ENCODE measurements at places on chromosomes 4 and X.

GRCh38 chr4:46524751-46525150 lies 134.8 kb upstream of the GABRA2 start:
- DNase-seq: no peak

DNA sequence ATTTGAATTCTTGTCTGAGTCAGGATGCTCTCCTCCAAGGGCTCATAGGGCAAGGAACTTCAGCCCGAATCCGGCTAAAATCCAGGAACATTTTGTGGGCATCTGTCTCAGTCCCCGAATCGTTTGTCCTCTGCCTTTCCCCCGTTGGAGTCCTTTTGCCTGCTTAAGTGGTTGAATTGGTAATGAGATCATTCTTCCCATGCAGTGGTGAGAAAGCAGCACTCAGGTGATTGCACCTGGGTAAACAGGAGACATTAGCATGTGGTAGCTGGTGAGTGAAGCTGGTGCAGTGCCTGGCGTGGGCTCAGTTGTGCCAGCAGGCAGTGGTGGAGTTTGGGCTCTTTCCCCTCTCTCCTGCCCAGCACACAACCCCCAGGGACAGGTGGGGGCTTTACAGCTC lies 61.9 kb upstream of the MTM1 start:
- DNase-seq: no peak

- no peak for DNase-seq
Measured at GRCh38 chr4:44118971-44119680, 329.5 kb downstream of the KCTD8 start.

GRCh38 chr4:25538430-25538829 lies 117.2 kb upstream of the SLC34A2 start:
- DNase-seq: no peak

- no peak for DNase-seq
Measured at GRCh38 chrX:131217989-131218388, 71.1 kb downstream of the IGSF1 start.

GRCh38 chr4:125770814-125771398 lies 456.2 kb downstream of the FAT4 start:
- no peak for DNase-seq

DNA sequence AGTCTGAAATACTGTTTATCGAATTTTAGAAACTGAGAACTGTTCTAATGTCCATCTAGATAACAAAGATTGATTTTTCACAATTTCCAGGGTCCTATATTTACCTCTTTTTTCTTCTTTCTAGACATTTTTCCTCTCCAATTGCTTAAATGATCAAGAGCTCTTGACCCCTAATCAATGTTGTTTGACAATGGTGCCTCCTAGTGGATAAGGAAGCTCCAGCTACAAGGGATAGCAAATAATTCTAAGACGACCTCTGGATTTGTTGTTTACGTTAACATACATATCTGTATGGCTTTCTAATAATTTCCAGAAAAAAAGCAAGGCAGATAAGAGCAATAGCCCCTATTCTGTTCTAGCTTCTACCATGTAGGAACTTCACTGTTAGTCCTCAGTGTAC lies 35.8 kb downstream of the GPR82 start:
- no peak for DNase-seq

DNA sequence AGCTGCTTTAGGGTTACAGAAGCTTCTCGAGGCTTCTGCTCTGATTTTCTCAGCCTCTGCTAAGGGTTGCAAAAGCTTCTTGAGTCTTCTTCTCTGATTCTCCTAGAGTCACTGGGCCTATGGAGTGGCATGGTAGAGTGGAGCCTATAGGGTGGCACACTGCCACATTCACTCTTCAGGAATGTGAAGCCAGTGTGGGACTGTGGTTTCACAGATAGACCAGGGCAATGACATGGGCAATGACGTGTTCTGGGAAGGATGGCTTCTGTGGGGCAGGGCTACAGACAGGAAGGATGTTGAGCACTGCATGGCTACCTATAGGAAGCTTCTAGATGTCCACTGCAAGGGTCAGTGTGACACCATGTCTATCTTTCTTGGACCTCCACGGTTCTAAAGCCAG lies 11.0 kb upstream of the MAMLD1 start:
- DNase-seq: no peak

GRCh38 chr4:107825072-107825824 lies 516 bp downstream of the SGMS2 start:
- no peak for DNase-seq

- no peak for DNase-seq
Measured at GRCh38 chrX:53494436-53494835, 60.3 kb upstream of the HSD17B10 start.

DNA sequence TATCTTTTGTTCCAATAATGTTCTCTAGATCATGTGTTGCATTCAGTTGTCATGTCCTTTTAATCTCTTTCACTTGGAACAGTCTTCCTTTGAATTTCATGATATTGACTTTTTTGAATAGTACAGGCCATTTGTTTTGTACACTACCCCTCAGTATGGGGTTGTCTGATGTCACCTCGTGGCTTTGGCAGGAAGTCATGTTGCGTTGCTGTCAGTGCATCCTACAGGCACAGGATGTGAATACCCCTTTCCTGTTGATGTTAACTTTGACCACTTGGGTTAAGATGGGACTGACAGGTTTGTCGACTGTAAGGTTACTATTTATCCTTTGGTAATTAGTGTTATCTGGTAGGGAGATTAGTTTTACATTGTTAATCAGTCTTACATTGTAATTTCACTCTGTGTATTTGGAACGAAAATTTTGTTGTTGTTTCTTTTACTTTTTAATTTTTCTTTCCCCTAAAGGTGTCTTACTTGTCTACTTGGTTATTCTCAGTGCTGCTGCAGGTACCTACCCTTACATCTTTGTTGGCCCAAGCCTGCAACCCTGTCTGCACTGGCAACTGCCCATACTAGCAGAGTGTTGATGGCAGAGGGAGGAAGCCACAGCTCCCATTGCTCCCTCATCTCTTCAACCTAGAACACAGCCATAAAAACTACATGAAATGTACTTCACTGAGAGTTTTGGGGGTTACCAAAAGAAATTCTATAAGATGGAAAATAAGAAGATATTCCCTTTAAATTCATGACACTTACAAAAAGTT lies 14.7 kb upstream of the ATP8A1 start:
- peak; percentile 32 for DNase-seq

DNA sequence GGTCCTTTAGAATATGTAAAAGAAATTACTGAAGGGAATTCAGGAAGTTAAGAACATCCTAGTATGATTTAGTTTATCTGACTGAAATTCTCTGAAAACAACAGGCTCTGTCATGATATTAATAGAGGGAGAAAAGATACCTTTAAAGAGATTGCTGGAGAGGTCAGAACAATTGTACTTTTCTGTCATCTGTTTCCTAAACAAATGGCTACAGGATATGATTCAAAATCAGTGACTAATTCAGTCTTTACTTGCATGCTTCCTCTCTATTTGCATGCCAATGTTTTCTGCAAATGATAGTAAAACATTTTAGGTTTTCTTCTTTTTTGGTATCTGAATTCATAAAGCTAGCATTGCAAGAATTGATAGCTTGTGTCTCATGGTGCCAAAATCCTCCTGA lies 616.7 kb upstream of the PCDH7 start:
- DNase-seq: no peak

DNA sequence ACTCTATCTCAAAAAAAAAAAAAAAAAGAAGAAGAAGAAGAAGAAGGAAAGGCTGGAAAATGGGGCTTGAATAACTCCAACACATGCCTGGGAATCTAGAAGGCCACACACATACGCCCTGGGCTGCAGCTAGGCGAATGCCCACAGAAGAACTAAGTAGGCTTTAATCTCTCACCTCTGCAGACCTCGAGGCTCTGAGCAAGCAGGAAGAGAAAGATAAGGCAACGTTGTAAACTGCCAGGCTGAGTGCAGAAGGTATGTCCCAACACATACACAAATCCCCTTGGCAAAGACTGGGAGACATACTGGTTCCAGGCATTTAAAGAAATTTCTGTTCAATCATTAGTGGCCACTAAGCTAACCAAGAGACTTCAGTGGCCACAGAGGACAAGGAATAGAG lies 18.4 kb downstream of the SLC38A5 start:
- no peak for DNase-seq

DNA sequence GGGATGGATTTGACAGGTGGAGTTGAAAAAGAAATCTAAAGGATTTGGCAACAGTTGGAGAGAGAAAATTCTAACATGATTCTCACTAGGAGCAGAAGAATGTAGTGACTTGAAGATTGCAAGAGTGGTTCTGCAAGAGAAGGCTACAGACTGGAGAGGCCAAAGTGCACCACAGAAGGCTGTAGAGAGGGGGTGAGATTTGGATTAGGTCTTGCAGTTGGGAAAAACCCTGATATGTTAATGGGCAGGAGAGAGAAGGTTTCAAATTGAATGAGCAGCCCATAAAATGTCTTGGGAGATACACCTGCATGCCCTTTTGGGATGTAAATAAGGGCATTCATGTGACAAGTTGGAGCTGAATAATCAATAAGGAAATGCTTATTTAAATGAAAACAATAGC lies 14.7 kb upstream of the VEGFD start:
- no peak for DNase-seq

DNA sequence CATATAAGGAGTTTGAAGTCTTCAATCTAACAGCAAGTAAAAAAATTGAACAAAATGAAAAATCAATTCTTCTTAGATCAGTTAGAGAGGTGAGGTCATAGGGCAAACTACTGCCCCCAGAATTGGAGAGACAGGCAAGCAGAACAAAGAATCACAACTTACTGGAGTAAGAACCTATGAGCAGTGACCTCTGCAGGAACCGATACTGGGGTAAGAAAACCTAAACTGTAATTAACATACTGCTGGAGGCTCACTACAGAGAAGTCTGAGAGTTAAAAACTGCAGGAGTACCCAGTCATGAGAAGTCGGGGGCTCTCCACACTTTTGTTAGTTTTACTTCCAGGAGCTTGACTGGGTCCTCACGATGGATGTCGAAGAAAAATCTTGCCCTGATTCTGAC lies 16.0 kb downstream of the CLDN22 start:
- DNase-seq: no peak

GRCh38 chr4:83392562-83392961 lies 57.9 kb upstream of the HPSE start:
- no peak for DNase-seq

GRCh38 chrX:65994519-65995506 lies 45.1 kb downstream of the VSIG4 start:
- no peak for DNase-seq

- DNase-seq: no peak
Measured at GRCh38 chr4:28772066-28772465, 1911.4 kb downstream of the STIM2 start.

- DNase-seq: no peak
Measured at GRCh38 chr4:1208970-1209704, 36.8 kb upstream of the SPON2 start.

DNA sequence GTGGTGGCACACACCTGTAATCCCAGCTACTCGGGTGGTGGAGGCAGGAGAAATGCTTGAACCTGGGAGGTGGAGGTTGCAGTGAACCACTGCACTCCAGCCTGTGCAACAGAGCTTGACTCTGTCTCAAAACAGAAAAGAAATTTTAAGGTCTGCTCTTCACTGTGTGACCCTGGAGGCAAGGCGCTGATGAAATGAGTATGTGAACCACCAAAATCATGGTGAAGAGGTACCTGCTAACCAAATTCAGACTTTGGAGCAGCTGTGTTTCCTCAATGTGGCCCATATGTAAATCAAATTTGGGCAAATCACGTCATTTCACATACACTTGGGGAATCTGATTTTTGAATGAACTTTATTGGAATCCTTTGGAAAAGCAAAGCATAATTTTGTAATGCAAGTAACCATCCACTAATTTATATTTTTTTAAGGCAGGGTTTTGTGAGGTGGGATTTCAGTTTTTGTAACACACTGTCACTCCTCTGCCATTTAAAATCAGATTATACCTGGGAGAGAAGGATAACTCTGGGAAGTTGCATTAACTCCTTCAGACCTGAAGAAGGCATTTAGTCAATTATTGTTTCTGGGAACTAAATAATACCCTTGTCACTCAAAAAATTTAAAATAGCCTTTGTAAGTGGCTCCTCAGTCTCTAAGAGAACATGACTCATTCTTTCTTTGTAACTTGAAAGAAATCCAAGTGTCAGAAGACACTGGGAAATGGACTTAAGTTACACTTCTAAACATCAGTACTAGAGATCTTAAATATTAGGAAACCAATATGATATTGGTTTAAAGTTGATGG lies 24.0 kb downstream of the DOCK11 start:
- no peak for DNase-seq

DNA sequence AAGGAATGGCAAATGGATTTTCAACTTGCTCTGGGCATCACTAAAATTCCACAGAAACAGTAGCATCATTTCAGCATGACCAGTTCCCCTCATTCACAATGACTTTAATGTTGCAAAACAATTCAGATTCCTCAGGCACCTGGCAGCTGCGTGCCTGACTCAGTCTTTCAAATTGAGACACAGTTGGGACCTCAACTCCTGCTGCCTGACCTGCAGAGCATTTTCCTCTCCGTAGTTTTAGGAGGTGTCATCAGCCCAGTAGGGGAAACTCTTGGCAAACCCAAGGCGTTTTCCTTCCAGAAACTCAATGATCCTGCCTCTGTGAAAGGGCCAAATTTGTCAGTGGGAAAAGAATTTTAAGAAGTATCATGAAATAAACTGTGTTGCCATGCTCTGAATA lies 388.9 kb downstream of the SPRY1 start:
- no peak for DNase-seq

DNA sequence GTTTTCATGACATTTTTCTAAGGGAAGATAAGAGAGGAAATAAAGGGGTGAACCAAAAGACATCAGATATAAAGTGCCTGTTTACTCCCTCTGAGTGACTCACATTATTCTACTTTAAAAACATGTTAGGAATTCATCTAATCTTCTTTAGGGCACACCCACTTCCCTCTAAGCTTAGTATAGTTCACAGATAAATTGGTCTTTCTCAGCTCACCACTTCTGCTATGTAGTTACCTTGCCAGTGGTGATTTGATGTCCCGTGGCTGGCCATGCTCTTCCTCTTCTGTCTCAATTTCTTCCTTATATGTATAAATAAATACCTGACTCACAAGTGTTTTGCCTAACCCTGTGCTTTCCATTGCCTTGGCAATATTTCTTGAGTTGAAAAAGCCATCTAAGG lies 96.8 kb downstream of the PDLIM5 start:
- no peak for DNase-seq

- no peak for DNase-seq
Measured at GRCh38 chr4:110003401-110004187, 90.9 kb downstream of the EGF start.

DNA sequence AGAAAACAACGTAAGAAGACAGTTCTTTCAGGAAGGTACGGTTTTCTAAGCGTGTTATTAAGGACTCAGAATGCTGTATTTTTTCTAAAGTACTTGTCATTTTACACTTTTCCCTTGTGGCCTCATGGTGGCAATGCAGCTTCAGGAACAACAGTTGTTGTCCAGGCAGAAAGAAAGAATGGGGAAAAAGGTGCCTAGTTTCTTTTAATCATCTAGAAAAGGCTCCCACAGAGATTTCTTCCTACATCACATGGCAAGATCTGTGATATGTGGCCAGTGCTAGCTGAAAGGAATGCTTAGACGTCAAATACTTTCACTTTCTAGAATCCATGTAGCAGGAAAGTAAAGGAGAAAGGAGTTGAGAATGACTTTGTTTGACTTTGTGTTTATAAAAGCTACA lies 49.0 kb upstream of the TRAM1L1 start:
- no peak for DNase-seq

Measured in central memory CD4-positive, alpha-beta T cell (primary cell).